ENCODE measurements at places on chromosomes 3 and 15.

- no peak for DNase-seq
Observed at GRCh38 chr3:138137861-138138260, 5.7 kb upstream of the A4GNT start.

GRCh38 chr15:25397100-25397499 lies 41.7 kb downstream of the UBE3A start:
- no peak for DNase-seq

GRCh38 chr3:123285479-123285878 lies 83.7 kb downstream of the SEC22A start:
- no peak for DNase-seq

DNA sequence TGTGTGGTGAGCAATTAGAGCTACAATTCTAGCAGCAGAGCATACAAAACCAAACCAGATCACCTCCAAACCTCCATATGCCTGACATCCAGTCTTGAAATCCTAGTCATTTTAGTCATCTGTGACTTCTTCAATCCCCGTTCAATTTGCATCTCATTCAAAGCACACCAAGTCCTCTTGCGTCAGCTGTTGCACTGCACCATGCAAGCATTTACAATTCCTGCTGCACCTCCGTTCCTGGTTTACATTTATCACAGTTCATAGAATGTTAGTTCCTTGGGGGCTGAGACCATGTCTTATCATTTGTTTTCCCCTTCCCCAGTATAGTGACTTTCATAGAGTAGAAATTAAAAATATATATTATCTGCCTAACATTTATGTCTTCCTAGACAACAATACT lies 116.9 kb downstream of the BDH1 start:
- DNase-seq = no peak

GRCh38 chr3:140950863-140951262 lies 9.2 kb downstream of the SLC25A36 start:
- no peak for DNase-seq

- DNase-seq = no peak
Observed at GRCh38 chr15:93819826-93820225, 411.5 kb upstream of the MCTP2 start.

GRCh38 chr3:13011573-13012220 lies 61.5 kb downstream of the IQSEC1 start:
- no peak for DNase-seq

All from WTC11 (cell line).